NCI-H1417 treated with DMSO at 0.1 percent for 48 hours (cell line): ENCODE measurements at places on chromosomes 12 and 14.

GRCh38 chr12:25357595-25357994 lies 106.9 kb upstream of the KRAS start:
- no peak for DNase-seq

- DNase-seq, result no peak
These were observed 233.6 kb downstream of the BCL11B start for GRCh38 chr14:99038431-99038820.

DNA sequence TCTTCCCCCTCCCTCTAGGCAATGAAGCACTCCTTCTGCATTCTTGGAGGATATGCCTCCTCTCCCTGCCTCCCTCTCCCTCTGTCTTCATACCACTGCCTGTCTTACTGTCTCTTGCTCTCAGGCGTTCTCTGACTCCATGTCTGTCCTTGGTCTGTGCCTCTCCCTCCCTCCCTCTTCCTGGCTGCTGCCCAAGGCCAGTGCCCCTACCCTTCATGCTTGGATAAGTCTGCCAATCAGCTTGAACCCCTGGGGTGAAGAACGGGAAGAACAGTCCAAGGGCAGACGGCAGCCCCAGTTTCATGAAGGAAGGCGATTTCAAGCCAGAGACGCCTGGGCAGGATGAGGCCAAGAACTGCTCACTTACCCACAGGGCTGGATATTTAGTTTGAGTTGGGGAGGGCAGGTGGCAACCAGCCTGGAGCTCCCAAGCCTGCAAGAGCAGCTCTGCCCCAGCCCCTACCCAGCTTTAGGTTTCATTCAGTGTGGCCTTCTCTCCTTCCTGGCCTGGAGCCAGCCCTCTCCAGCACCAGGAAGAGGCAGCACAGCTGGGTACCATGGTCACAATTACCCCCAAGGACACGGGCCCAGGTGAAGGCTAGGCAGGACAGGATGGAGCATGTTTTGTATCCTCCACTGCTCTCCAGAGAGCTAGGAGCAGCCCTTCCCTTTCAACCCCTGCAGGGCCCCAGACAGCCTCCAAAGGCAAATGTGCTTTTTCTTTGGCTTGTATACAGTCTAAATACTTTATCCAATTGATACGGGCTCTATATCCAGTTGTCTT lies 35.8 kb upstream of the LTBP2 start:
- peak; percentile 50 for DNase-seq

DNA sequence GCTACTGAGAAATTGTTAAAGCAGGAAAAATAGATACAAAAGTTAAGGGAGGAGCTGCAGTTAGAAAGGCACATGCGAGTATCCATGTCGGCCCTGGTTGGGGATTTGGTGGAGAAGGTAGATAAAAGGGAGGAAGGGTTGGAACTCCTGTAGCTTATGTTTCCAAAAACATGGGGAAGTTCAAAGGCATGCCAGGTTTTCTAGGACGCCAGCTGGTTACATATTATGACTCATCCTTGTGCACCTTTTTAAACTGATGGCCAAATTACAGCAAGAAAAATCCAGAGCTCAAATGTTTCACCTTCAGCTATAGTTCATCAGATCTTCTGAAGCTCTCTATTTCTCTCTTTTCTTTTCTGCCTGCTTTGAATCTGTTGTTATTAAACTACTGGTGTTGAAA lies 13.2 kb upstream of the MAP4K5 start:
- no peak for DNase-seq

GRCh38 chr14:80446356-80446755 lies 235.1 kb upstream of the DIO2 start:
- DNase-seq, result no peak

- DNase-seq, result no peak
These were observed 1.6 kb upstream of the ACVRL1 start for GRCh38 chr12:51905471-51906429.

- no peak for DNase-seq
These were observed 103.0 kb downstream of the CRADD start for GRCh38 chr12:93780101-93780641.

- DNase-seq, result no peak
These were observed 19.3 kb downstream of the TAS2R50 start for GRCh38 chr12:10967409-10967808.
